ENCODE measurements at places on chromosomes 7 and 10. TPM values are rescaled to one million over a fixed set of nuclear protein-coding genes. Genes with fewer than 3 reads are reported as not detected.

Gene CYP3A4
- total RNA-seq, result not detected

Gene SYT15B
- 5.2 TPM for total RNA-seq

Gene STAMBPL1
- 31.2 TPM for total RNA-seq

Gene POLR2J3
- 33.4 TPM for total RNA-seq

Gene AMPH
- 0.18 TPM for total RNA-seq

Gene ASB10
- total RNA-seq, result not detected

Gene PNLIPRP1
- total RNA-seq, result not detected

Gene PLEKHA8
- total RNA-seq, result 5.9 TPM

Gene PRXL2A
- 41.3 TPM for total RNA-seq

Gene TFR2
- total RNA-seq, result 2.1 TPM

Gene FOXI2
- not detected for total RNA-seq

Gene SSC4D
- total RNA-seq, result 1.5 TPM

Gene PNLIP
- not detected for total RNA-seq

Gene SPDYE9
- total RNA-seq, result not detected

Gene STEAP4
- total RNA-seq, result not detected

All from A549 treated with ZK216348 at 1 μM for 4 hours (cell line).